ENCODE measurements at places on chromosomes 13 and 19.

GRCh38 chr19:3821857-3822364 is 35.7 kb upstream of the MATK start:
- DNase-seq = no peak

GRCh38 chr13:43514311-43514710 is 272.5 kb downstream of the ENOX1 start:
- DNase-seq = no peak

DNA sequence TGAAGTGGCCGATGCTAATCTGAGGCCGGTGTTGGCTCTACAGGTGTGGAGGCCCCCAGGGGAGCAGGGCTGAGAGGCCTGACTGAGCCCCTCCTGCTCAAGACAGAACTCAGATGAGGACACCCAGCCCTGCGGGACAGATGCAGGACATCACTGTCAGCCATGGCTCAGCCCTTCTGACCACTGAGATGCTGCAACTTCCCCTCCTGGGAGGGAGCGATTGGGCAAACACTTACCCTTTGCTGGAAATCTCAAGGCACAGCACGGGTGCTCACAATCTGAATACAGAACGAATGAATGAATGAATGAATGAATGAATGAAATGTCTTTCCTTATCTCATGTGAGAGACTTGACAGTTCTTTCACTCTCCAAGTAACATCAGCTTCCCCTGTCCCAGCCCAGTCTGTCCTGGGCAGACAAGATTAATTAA is 3.5 kb upstream of the SIGLEC7 start:
- no peak for DNase-seq

DNA sequence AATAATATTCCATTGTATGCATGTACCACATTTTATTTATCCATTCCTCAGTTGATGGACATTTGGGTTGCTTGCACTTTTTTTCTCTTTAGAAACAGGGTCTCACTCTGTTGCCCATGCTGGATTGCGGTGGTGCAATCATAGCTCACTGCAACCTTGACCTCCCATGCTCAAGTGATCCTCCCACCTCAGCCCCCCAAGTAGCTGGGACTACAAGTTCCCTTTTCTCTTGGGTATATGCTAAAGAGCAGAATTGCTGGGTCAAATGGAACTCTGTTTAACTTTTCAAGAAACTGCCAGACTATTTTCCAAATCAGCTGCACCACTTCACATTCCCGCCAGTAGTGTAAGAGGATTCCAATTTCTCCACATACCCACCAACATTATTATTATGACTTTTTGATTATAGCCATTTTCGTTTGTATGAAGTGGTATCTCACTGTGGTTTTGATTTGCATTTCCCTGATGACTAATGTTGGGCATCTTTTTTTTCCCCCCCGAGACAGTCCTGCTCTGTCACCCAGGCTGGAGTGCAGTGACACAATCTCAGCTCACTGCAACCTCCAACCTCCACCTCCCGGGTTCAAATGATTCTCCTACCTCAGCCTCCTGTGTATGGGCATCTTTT is 7.6 kb upstream of the IPO5 start:
- no peak for DNase-seq

- no peak for DNase-seq
These were observed 110.5 kb downstream of the NDFIP2 start for GRCh38 chr13:79591493-79591892.

- no peak for DNase-seq
These were observed 26.8 kb upstream of the GJB6 start for GRCh38 chr13:20258963-20259288.

- no peak for DNase-seq
These were observed 90.5 kb upstream of the AKAP11 start for GRCh38 chr13:42181381-42181953.

DNA sequence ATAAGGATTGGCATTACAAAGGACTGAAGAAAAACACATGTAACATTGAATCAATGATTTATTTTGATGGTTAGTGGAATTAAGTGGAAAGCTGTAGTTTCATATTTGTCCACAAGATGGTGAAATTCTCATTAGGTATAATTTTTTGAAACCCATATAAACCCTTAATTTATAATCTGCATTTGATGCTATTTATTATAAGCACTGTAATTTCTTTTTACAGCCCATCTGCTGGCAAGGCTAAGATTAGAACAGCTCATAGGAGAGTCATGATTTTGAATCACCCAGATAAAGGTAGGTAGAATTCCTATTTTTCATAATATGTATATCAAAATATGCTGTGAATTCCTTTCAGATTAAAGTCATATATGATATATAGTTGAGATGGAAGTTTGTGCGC is 62.2 kb downstream of the DNAJC15 start:
- DNase-seq = peak; percentile 27

GRCh38 chr13:83150616-83151307 is 731.5 kb downstream of the SLITRK1 start:
- no peak for DNase-seq

GRCh38 chr13:23160638-23161480 is 19.9 kb upstream of the SGCG start:
- no peak for DNase-seq

- DNase-seq = no peak
These were observed 17.5 kb upstream of the HS6ST3 start for GRCh38 chr13:96072392-96072791.

DNA sequence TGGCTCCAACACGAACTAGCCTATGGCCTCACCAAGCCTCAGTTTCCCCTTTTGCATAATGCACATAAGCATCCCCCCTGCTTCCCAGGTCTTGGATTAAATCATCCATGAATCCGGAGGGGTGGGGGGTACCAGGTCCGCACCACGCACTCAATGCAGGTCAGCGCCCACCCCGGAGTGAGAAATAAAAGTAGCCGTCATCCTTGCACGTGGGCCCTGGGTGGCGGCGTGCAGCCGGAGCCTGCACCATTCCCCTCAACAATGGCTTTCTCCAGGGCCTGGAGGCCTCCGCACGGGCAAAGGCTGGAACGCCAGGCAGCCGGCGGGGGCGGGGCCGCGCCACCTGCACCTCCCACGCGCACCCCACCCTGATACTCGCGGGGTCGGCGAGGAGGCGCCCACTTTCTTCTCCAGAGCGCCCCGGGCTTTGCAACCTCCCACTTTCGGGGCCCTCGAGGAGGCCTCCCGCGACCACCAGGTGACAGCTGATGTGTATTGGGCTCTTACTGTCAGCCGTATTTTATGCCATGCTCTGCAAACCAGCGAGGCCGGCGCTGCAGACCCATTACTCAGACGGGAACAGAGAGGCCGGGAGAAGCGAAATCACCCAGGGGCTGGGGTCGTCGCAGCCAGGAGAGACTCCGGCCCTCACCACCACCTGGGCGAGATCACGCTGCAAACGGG is 767 bp upstream of the GADD45B start:
- DNase-seq = no peak

- DNase-seq = no peak
These were observed 74.8 kb upstream of the XPO4 start for GRCh38 chr13:20977394-20977793.

DNA sequence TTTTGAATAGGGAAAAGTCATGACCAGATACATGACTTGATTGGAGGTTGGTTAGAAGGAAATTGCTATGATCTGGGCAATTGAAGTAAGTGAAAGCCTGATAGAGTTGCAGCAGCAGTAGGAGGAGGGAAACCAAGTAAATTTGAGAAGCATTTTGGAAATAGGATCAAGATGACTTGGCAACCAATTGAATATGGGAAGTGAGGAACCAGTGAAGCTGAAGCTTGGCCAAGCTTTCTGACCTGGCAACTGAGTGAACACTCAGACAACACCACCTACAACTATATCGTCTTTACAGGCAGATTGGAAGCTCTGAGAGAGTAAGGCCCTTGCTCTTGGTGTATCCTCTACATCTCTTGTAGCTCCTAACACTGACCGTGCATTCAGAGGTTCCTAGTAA is 16.2 kb upstream of the KATNAL1 start:
- no peak for DNase-seq

DNA sequence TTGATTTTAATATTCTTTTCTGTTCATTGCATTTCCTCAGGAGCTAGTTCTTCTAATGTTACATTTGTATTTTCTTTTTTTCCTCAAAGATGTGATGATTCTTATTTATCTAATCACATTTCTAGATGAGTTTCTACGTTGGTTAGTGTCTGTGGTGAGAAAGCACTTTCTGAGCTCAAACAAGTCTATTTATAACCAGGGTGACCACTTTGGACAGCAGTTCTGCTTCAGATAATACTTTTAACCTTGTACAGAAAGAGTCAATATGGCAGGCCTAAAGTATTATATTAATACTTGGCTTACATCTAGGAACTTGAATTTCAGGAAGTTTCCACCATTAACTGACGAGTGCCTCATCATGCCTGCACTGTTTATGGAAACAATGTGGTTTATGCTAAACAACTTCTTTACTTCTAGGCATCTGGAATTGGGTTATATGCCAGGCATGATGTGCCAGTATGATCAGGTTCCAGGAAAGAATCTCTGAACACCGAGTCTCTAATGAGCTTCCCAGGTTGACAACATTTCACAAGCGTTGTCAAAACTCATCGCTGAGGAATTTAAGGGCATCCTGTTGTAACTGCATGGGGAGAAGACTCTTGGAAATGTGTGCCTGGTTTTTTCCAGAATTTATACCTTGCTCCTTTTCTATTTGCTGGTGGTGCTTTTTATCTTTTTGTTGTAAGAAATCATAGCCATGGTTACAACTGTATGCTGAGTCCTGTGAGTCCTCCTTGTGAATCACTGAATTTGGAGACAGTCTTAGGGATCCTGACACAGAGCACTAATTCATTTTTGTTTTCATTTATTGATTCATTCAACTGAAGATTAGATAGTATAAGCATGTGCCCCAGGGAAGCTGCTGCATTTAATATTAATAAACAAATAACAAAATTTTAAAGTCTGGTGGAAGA is 344.4 kb upstream of the PCDH9 start:
- no peak for DNase-seq

DNA sequence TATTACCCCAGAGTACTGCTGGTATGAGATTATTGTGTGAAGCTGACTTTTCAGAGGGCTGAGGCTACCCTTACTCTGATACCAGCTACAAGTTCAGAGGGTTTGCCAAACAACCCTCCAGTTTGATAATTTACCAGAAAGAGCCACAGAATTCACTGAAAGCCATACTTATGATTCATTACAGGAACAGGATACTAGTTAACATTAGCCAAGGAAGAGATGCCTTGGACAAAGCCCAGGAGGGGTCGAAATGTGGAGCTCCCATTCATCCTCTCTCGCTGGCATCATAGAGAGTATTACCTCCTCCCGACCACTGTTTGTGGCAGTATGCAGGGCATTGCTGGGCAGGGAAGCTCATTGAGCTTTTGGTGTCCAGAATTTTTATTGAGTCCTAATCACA is 364.3 kb downstream of the KCNRG start:
- no peak for DNase-seq

DNA sequence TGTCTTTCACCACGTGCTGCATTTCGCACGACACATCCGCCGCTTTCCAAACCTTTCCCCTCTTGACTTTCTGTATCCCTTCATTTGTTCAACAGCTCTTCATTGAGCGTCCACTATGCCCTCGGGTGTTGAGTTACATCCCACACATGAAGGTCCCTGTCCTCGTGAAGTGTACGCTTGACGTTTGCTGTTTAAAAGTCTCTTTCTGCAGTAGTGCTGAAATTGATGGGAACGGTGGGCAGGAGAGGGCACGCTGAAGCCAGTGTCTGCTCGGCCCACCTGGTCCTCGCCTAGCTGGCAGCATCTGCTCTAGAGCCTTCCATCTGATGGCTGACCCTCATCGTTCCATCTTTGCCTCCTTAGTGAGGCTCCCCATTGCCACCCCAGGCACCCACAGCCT is 55.6 kb upstream of the AMER2 start:
- DNase-seq = no peak

DNA sequence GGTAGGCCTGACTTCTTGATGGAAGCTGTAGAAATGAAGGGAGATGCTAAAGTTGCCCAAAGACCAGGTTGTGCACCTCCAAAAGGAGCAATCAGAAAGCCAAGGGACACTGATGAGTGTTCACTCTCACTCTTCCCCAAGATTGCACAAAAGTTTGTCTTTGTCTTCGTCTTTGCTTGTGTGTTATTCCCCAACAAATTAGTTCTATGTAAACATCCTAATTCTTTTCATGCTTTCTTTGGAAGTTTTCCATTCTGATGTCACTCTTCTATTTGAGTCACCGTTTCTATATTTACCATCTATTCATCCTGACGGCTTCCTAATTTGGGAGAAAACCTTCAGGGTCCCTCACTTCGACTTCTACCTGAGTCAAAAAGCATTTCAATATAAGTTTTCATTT is 3.7 kb upstream of the TMEM272 start:
- no peak for DNase-seq

- DNase-seq = no peak
These were observed 1392.9 kb downstream of the EFNB2 start for GRCh38 chr13:105142556-105142955.

DNA sequence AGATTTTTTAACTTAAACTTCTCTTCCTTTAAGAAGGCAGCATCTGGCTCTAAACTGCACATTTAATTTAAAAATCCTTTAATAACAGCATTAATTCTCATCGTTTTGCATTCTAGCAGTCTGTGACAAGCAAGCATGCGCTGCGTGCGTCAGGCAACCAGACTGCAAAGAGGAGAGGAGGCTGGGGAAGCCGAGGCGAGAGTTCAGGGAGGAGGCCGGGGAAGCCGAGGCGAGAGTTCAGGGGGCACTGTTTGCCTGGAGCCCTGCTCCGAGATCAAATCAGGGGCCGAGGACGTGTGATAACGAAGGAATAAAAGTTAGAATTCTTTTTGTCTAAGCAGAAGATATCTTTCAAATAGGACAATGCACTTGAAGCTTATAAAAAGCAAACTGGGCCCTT is 435.7 kb downstream of the EFNB2 start:
- DNase-seq = no peak

DNA sequence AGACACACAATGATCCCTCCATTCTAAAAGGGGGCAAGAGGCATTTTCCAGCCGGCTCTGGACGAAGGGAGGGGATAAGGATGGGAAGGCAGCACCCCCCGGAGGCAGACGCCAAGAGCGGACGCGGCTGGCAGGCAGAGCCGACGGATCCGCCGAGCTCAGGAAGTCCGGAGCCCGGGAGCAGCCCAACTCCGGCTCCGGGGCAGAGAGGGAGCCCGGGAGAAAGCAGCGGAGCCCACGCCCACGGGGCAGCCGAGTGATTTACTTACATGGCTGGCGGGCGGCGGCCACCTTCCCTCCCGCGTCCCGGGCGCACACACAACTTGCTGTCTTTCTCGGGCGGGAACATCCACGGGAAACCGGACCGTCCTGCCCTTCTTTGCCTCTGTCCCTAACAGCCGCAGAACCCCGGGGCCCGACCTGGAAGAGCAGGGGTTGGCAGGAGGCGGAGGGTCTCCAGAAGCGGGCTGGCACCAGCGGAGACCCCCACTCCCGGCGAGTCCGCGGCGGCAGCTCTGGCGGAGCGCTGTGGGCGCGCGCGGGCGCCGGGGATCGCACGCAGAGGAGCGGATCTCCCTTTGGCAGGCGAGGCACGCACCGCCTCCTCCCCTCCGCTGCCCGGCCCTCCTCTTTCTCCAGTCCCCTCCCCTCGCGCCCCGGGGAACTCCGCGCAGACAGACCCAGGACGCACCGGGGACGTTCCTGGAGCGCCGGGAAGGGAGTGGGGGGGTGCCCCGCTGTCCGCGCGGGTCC is at the start of gene LHFPL6:
TSS of gene LHFPL6 (minus strand) at position 580 of the 753 bp plus-strand sequence.
- peak; percentile 6 for DNase-seq

GRCh38 chr13:108408672-108409071 is 139.2 kb downstream of the TNFSF13B start:
- no peak for DNase-seq

GRCh38 chr13:20359335-20359734 is 127.2 kb upstream of the GJB6 start:
- no peak for DNase-seq

GRCh38 chr19:2042485-2043250 is 8.4 kb downstream of the MKNK2 start:
- no peak for DNase-seq

Measured in NCI-H2081 treated with DMSO at 0.1 percent for 48 hours (cell line).